ENCODE measurements at places on chromosomes 6 and 20.

DNA sequence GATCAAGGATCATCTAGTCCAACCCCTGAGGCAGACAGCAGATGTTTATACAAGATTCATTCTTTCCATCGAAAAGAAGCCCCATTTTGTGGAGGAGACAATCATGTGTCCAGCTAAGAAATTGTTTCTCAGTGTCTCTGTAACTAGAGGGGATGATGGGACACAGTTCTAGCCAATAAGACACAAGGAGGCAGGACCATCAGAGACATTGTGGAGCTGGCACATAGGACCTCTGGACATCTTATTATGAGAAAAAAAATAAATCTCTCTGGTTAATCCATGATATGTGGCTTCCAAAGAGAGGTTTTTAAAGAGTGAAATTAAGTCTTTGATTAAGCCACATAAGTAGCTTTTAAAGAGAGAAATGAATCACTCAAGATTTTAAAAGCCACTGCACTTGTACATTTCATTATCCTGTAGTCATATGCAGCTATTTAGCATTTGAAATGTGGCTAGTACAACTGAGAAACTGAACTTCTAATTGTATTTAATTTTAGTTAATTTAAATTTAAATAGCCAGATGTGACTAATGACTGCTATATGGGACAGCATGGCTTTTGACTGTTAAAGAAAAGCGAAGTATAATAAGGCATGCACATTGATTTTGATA, 176.8 kb downstream of the TASP1 start:
- DNase-seq = no peak

GRCh38 chr6:170553534-170554012, 466 bp upstream of the PSMB1 start:
- DNase-seq = no peak

DNA sequence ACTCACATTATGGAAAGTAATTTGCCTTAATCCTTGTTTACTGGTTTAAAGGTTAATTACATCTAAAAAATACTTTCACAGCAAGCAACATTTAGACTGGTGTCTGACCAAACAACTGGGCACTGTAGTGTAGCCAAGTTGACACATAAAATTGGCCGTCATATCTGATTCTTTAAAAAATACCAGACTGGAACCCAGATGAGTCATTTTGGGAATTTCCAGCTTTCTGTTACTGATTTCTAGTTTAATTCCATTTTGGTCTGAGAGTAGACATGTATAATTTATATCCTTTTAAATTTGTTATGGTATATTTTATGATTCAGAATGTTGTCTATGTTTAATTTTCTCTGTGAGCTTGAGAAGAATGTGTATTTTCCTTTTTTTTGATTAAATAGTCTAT, 44.1 kb downstream of the SCP2D1 start:
- no peak for DNase-seq

- DNase-seq = no peak
Observed at GRCh38 chr20:21529863-21530262, 16.0 kb upstream of the NKX2-2 start.

- no peak for DNase-seq
Observed at GRCh38 chr6:56243518-56244070, 3.8 kb downstream of the COL21A1 start.

DNA sequence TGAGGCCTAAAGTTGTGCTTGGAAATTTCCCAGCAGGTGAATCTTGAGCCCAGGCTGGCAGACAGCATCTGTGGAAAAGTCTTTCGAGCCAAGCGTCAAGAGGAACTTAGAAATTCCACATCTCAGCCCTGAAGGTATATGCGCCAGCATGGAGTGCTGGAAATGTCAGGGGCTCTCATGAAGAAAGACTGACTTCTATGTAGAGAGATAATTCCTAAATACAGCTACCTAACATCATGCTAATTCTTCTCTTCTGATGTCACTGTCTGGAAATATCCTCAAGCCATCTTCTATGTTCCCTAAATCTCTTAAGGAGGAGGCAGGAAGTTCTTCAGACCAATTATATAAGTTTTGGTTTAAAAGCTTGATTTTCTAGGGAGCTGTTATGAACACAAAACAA, 492.4 kb upstream of the MARCKS start:
- no peak for DNase-seq

DNA sequence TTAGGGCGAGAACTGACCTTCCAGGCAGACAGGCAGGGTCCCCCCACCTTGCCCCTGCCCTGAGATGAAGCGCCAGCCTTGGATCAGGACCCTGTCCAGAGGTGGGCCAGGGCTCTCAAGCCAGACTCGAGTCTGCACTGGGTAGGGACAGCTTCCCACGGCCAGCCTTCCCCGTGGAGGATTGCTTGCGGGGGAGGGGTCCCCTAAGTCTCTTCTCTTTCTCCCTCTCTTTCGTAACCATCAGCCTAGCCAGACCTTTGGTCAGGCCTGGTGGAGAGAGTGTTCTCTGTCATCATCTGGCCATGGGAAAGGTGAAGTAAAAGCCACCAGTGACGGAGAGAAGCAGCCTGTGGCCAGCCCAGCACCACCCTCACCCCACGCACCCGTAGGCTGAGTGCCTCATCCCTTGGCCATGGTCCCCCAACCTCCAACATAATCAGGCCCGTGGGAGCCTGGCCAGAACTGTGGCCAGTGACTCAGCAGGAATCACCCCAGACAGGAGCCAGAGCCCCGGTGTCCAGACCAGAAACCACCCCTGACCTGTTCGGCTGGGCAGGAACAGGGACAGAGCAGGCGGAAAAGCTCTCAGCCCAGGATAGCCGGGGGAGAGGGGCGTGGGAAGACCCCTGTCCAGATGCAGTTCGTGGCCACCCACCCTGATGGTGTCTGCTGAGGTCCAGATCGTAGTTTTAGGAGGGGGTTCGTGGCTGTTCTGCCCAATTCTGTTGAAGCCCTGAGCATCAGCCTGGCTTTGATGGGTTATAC, 47.1 kb downstream of the SNAI1 start:
- no peak for DNase-seq
